ENCODE measurements at places on chromosomes 5 and 9.

DNA sequence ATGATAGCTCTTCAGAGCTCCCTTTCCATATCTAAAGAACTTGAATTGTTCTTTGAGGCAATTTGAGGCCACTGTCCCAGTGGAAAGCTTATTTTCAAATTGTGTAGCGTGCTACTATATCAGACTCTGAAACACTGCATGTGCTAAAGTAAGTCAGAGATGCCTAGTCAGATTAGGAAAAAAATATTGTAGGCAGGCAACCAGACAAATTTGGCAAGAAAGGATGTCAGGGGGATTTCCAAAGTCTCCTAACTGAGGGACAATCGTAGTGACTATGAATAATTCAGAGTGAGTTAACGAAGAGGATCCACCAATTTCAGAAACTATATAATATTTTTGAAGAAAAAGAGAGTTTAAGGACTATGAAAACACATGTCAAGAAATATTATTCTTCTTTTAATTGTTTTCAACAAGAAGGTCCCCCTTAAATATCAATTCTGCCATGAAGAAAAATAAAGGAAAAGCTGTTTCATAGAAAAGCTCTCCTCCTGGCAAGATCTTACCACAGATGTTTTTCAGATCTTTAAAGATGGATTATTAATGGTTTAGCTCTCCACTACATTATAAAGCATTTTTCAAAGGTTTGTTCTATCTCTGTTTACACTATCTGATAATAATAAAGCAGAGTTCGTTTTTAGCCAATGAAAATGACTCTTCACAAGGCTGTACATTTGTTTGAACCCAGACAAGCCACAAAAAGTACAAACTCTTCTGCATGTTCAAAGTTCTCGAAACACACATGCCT is 273.5 kb upstream of the PTGER4 start:
- DNase-seq, result no peak

- DNase-seq, result no peak
Observed at GRCh38 chr5:142466195-142466971, 141.6 kb upstream of the SPRY4 start.

DNA sequence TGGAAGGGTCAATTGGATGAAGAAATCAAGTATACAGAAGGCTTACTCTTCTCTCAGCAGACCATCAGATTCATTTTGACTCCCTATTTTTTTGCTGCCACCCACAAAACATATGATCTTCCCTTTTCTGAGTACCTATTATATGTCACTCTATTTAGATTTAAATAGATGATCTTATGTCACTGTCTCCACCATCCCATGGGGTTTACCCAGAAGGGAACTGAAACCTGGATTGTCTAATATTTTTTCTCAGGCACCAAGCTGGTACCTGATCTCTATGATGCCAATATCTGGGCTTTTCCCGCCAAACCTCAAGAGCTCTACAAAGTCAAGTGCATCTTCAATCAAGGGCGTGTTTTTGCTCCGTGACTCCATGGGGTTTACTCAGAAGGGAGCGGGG is 118.7 kb downstream of the GAS1 start:
- no peak for DNase-seq

DNA sequence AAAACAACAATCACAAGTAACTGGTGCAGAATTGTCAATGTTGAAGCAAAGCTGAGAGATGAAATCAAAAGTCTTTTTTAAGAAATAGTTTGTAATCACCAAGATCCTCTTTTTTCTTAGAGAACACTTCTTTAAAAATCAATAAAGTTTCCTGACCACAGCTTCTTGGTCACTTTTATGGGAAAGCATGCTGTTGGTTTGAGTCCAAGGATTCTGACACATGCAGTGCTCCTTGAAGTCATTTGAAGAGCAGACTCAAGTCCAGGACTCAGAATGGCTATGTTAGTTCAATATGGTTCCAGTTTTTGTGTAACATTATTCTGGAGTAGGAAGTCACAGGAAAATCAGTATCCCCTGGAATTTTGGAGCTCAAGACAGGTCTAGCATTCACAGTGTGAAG is 480.6 kb downstream of the NR2F1-AS1 start:
- no peak for DNase-seq

GRCh38 chr9:120545701-120546550 is 34.0 kb downstream of the CDK5RAP2 start:
- DNase-seq, result no peak

DNA sequence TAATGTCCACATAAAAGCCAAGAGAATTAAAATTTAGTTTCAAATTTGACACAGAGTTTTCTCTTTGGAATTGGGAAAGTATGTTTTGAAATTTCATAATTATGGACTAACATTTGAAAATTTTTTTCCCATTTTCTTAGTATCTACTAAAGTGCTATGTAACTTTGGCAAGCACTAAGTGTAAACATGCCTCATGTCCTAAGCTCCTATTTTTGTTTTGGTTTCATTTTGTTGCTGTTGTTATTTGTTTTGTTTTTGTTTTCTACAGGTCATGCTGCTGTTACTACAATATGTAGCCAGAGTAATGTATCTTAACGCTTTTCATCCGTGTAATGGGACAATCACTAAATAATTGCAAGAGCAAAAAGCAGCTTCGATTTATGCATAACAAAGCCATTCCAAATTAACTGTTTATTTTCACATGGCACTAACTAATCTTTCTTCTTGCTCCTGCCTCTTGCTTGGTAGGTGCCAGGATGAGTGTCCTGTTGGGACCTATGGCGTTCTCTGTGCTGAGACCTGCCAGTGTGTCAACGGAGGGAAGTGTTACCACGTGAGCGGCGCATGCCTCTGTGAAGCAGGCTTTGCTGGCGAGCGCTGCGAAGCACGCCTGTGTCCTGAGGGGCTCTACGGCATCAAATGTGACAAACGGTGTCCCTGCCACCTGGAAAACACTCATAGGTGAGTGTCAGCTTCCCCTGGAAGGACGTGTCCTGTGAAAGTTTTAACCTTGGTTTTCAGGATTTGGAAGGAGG is 107.3 kb upstream of the PRRC1 start:
- no peak for DNase-seq

DNA sequence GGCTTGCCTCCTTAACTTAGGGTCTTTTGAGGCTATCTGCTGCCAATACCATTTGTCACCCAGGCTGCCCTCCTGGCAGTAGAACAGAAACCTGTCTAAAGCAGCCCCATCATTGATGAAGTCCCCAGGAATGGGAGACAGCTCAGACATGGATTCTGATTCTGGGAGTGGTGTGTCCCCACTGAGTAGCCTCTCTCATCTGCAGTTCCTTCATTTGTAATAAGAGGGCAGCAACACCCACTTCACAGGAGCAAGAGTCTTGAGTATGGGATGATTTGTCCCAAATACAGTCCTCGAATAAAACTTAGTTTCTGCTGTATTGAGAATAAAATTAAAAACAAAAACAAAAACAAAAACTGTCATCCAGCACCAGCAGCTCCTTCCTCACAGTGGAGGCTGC is 167.6 kb downstream of the ASTN2 start:
- no peak for DNase-seq

- no peak for DNase-seq
Observed at GRCh38 chr9:87750726-87751125, 24.8 kb downstream of the CTSL start.

GRCh38 chr5:10699987-10700386 is 61.0 kb downstream of the DAP start:
- no peak for DNase-seq

- no peak for DNase-seq
Observed at GRCh38 chr5:177369645-177370440, 12.1 kb downstream of the RGS14 start.

DNA sequence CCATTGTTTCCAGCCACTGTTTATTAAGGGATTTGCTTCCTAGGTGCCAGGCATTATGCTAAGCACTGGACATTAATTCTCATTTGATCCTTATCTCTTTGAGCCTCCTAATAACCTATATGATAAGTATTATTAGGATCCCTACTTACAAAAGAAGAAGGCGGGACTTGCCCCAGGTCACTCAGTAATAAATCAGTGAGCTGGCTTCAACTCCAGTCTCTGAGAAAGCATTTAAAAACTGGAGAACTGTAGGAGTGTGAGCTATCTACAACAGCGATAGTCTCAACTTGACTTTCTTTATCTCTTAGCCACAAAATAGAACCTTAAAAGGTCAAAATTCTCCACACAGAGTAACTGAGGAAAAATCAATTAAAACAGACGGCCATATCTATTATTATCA is 155.0 kb downstream of the GNAQ start:
- no peak for DNase-seq

DNA sequence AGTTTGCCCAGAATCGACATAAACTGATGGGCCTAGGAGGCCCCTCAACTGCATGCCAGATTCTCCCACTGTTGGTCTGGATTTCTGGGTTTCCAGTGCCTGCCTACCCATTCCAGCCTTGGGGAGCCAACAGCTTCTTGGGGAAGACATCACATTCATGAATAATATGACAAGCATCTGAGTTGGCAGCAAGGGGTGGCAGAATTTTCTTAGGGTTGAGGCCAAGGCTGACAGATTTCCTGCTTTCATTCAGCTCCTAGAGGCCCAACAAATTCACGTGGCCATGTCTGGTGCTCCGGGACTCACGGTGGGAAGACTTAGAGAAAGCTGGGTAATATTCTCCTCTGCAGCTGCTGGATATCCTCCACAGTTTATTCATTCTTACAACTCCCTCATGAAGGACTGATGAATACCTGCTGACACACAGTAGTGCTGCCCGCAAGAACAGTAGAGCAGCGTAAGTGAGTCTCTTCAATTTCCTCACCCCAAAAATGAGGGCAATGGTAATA is 305.0 kb upstream of the TNC start:
- DNase-seq, result no peak

DNA sequence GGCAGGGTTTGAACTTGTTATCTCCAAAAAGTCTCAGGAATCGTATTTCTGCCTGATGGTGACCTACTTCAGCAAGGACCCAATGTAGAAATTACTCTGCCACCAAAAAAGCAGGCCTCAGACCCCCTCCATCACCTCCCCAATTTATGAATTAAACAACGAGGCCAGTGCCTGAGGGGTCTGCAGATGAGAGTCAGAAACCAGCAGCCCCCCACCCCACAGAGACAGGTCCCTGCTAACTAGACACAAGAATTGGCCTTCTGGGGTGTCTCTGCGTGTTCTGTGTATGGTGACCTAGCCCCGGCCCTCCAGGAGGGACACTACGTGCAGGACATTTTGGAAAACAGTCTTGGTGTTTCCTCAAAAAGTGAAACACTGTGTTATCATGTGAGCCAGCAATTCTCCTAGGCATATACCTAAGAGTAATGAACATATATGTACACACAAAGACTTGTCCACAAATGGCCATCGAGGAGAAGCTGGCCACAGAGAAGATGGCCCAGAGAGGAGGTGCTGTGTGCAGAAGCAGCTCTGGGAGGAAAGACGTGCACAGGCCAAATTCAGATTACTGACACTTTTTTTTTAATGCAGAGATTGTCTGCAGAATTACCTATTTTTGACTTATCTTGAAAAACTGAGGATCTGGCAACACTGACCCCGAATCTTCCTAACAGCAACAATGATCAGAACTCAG is 93.8 kb downstream of the ADAMTS2 start:
- no peak for DNase-seq

GRCh38 chr5:168796593-168797580 is 217.7 kb upstream of the PANK3 start:
- DNase-seq, result no peak

GRCh38 chr9:130390986-130391385 is 53.8 kb upstream of the ASS1 start:
- DNase-seq, result no peak

GRCh38 chr5:95900383-95900958 is 61.2 kb downstream of the ELL2 start:
- DNase-seq, result no peak

- DNase-seq, result no peak
Observed at GRCh38 chr9:88759364-88759763, 224.4 kb downstream of the NXNL2 start.

- DNase-seq, result no peak
Observed at GRCh38 chr5:151694035-151694485, 7.3 kb upstream of the SPARC start.

- DNase-seq, result no peak
Observed at GRCh38 chr5:68354315-68354714, 138.8 kb downstream of the PIK3R1 start.

DNA sequence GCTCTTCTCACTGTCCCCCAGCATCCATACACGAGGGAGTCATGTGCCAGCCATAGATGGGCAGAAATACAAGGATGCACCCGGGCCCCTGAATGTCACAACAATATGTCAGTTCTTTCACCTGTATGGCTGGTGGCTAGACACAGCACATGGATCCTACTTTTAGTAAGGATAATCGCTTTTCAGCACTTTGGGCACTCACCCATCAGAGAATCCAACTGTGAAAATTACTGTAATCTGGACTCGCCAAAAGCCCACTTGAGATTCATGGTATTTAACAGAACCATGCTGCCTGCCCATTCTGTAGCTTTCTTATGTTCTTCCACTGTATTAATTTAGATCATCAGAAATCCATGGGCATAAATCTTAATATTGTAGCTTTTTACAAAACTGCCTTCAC is 124.8 kb downstream of the FRMD3 start:
- DNase-seq, result no peak

DNA sequence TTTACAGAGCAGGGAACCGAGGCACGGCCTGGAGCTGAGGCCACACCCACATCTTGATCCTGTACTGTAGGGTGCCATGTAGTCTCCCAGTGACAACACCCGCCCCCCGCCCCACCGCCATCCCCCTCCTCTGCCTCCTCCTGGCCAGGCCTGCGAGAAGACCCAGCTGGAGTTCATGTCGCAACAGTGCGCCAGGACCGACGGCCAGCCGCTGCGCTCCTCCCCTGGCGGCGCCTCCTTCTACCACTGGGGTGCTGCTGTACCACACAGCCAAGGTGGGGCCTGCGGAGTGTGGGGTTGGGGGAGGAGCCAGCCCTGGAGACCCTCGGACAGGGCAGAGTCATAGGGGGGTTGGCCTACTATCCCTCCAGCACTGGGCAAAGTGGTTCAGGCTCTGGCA is 14.5 kb downstream of the ADAMTS13 start:
- no peak for DNase-seq

DNA sequence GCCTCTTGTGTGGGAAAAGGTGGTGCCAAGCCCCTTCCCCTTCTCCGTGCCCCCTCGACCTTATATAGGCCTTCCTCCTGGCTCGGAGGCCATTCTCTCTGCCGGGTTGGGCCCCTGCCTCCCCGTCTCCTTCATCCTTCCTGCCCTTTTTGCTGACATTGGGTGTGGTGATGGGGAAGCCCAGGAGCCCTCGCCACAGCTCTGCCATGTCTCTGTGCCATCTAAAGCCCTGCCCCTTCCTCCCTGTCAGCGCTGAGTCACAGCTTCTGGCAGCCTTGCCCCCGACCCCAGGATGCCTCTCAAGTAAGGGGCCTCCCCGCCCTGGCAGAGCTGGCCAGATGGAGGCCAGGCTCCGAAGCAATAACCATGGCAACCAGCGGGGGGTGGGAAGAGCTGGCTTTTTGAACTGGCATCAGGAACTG is 30.4 kb downstream of the JADE2 start:
- peak; percentile 82 for DNase-seq

GRCh38 chr5:167764641-167765289 is 526.7 kb upstream of the WWC1 start:
- no peak for DNase-seq

- no peak for DNase-seq
Observed at GRCh38 chr5:76836585-76836984, 13.2 kb upstream of the S100Z start.

GRCh38 chr5:56290378-56291078 is 57.4 kb upstream of the ANKRD55 start:
- no peak for DNase-seq

GRCh38 chr5:77637998-77638762 is at the start of gene OTP:
Gene OTP, minus strand, starts transcription at chr5:77638713. Its CDS starts 164 bp downstream, at chr5:77638549.
- DNase-seq, result no peak

Data from activated CD4-positive, alpha-beta T cell treated with anti-CD3 and anti-CD28 coated beads, Interleukin-2, amount 10 ng/mL, durations not matched to agents 7 days and 5 days (primary cell).